Activated B cell treated with CpG ODN at 0.5 μM for 24 hours (primary cell): ENCODE measurements at places on chromosomes 11 and 22. TPM values are rescaled to one million over a fixed set of nuclear protein-coding genes. Genes with fewer than 3 reads are reported as not detected.

NAALAD2 gene
- not detected in 2 replicates for total RNA-seq

TIGD3 gene
- total RNA-seq, result 1.4 and 1.6 TPM in 2 replicates

KRTAP5-7 gene
- total RNA-seq, result 0.24 and 0.49 TPM in 2 replicates

HEPN1 gene
- not detected in 2 replicates for total RNA-seq

B4GALNT4 gene
- total RNA-seq, result not detected in 2 replicates

SAA4 gene
- total RNA-seq, result not detected in 2 replicates

CASP5 gene
- total RNA-seq, result 0.32 TPM in 1 of 2 replicates, not detected in the other

ROBO4 gene
- total RNA-seq, result not detected in 2 replicates

UBQLN3 gene
- 0.16 and 0.29 TPM in 2 replicates for total RNA-seq

MRGPRE gene
- not detected in 2 replicates for total RNA-seq

CEP126 gene
- 1.4 and 1.5 TPM in 2 replicates for total RNA-seq

GVQW3 gene
- 2.6 and 3.0 TPM in 2 replicates for total RNA-seq

SLC25A18 gene
- 0.15 and 0.27 TPM in 2 replicates for total RNA-seq

EXPH5 gene
- total RNA-seq, result 0.27 and 0.29 TPM in 2 replicates

TBX10 gene
- not detected in 2 replicates for total RNA-seq
